ENCODE measurements at places on chromosomes 16 and 17.

DNA sequence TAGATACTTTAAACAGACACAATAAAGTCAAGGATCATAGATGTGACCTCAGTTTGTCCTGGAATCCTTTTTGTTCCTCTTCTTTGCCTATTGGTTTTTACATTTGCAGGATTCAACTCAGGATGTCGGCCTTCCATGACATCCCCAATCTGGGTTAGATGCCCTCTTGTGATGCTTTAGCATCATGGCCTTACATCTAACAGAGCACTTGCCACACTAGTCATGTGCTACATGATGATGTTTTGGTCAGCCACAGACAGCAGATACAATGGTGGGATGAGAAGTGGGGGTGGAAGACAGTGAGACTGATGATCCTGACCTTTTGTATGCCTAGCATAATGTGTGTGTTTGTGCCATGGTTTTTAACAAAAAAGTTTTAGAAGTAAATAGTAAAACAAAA lies 1.8 kb upstream of the SYNRG start:
- no peak for DNase-seq

GRCh38 chr17:43663383-43663782 lies 1.7 kb upstream of the MEOX1 start:
- DNase-seq, result no peak

- DNase-seq, result no peak
Measured at GRCh38 chr17:27296428-27296979, 2.6 kb downstream of the WSB1 start.

DNA sequence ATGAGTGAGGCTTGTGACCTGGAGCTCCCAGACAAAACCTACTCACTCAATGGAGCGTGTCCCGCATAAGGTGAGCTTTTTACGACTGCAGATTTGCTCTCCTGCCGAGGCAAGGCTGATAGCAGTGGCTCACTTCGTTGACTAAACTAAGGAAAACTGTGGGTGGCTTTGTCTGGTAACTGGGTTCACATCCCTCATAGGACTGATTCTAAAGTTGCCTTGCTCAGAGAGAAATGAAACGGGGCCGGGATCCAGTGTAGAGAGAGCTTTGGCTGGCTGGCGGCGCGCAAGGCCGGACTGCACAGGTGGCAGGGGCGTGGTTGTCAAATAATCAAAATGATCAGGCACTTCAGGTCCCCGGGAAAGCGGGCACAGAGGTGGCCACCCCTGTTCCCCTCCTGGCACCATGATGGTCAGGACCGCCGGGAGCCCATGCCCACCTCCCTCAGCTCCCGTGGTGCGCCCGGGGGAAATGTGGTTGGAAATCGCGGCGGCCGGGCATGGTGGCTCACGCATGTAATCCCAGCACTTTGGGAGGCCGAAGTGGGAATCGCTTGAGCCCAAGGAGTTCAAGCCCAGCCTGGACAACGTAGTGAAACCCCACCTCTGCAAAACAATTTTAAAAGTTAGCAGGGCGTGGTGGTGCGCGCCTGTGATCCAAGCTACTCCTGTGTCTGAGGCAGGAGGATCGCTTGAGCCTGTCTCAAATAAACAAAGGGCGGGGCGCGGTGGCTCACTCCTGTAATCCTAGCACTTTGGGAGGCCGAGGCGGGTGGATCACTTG lies 26.6 kb upstream of the OR1F1 start:
- DNase-seq, result no peak

DNA sequence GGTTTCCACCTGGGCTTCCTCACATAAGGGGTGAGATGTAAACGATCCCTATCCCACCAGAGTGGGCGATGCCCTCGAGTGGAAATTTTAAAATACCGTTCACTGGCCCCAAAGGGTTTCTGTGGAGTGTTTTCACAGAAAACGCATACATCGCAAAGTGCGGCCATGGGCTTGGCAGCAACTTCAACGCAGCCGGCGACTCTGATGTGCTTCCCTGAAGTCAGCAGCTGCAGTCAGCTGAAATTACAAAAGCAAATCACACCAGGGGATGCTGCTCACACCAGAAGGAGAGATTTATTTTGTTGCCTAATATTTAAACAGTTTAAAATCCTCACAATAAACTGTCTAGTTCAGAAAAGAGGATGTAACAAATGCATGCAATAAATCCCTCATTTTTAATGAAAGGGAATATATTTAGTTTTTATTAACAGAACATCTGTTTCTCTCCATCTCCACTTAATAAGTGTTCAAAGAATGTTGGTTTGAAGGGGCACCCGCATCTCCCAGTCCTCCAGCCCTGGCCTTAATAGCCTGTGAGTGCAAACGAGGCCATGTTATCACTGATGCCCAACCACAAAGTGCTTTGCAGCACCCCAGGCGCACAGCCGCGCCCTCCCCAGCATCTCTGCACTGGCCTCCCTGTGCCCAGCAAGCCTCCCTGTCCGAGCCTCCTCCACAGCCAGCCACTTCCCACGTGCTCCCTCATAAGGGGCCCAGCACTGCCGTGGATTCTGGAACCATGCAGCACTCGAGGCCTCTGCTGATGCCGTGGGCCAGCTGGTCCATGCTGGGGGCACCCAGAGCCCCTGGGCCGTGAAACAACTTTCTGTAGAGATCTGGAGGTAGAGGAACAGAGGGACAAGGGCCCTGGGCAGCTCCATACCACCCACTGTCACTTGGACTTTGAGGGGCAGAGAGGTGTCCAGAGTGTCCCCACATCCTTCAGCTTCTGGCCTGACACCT lies 17.3 kb upstream of the XYLT2 start:
- DNase-seq, result no peak

DNA sequence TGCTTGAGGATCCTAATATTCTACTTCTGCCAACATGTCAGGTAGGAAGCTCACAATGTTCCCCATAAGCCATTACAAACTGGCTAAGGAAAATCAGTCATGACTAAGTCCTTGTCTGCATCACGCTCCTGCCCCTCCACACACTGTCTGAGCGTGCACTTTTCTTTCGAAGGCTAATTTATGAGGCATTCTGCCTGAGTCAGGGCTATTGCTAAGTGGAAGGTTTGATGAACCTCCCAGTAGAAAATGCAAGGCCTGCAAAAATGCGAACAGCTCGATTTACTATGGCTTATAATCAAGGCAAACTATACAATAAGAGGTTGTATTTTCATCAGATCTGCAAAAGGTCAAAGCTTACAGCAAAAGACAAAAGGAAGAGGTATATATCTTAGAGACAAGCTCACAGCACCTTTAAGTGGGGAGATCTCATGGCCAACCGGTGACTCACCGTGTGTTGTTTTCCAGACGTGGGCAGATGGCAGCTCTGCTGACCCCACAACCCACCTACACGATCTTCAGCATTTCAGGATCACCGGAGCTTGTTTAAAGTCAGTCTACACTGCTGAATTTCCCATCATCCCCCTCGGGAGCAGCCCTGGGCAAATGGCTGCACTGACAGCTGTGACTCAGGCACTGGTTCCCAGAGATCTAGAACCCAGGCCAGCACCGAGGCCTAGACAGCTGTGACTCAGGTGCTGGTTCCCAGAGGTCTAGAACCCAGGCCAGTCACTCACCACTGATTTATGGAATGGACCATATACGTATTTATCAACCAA lies 26.1 kb downstream of the MEAK7 start:
- DNase-seq, result no peak

DNA sequence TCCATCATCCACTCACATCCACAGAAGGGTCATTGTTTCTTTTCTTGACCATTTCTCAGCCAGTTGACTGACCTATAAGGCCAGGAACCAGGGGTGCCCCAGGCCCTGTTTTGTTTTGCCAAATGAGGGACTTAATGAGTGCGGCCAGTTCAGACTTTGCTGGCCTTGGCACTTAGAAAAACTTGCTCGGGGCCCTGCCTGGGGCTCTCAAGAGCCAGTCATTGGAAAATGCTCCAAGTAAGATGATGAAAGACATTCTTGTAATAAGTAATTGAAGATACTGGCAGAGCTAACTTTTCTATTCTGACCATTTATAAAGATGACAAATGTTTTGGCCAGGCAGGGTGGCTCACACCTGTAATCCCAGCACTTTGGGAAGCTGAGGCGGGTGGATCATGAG lies 29.0 kb upstream of the CLEC18B start:
- DNase-seq, result no peak

DNA sequence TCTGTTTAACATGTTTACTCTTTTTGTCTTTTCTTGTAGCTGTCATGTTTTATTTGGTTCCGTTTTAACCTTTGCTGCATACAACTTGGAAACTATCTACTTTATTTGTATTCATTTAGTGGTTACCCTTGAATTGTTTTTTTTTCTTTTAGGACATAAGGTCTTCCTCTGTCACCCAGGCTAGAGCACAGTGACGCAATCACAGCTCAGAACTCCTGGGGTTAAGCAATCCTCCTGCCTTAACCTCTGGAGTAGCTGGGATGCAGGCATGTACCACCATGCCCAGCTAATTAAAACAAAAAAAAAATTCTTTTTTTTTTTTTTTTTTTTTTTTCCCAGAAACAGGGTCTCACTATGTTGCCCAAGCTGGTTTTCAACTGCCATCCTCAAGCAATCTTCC lies 29.8 kb upstream of the USP43 start:
- DNase-seq, result no peak

DNA sequence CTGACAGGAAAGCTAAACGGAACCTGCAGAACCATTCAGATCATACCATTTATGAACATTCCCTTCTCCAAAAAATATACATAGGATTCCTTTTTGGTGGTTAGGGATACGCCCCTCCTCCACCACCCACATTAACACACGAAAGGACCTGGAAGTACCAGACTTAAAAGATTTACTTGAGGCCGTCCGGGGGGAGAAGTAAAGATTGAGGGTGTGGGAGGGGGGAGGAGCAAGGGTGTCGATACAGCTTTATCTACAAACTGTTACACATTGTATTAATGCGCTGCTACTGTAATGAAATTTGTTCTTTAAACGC lies 537 bp downstream of the PALB2 start:
- DNase-seq, result no peak

GRCh38 chr16:24612656-24613055 lies 73.3 kb downstream of the RBBP6 start:
- DNase-seq, result no peak

GRCh38 chr17:42853004-42853403 lies 2.0 kb downstream of the AOC3 start:
- DNase-seq, result no peak

- DNase-seq, result no peak
Measured at GRCh38 chr16:75727221-75727620, 931 bp upstream of the CPHXL start.

GRCh38 chr17:79305768-79306423 lies 231.3 kb downstream of the ENGASE start:
- DNase-seq, result no peak

DNA sequence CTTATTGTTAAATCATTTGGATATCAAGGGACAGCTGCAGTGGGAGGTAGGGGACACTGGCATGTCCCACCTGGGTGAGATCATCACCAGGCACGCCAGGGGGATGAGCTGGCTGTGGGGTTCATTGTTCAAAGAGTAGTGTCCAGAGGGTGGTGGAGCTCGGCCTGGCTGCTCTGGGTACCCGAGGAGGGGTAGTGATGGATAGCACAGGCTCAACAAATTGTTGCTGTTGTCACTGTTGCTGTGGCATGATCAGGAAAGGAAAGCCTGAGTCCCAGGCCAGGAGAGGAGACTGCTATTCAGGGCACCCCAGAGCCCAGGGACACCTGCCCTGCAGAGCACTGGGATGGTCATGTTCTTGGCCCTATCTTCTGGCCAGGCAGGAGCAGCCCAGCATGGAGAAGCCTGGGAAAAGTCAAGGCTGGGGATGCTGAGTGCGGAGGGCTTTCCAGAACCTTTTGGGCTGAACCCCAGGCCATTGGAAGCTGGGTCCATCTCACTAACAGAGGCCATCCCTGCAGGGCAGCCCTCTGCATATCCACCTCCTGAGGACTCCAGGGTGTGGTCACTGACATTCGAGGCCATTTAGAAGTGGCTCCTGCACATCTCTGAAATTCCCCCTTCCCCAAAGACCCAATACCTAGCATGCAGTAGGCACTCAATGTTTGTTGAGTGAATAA lies 12.1 kb downstream of the BEAN1 start:
- DNase-seq, result no peak

DNA sequence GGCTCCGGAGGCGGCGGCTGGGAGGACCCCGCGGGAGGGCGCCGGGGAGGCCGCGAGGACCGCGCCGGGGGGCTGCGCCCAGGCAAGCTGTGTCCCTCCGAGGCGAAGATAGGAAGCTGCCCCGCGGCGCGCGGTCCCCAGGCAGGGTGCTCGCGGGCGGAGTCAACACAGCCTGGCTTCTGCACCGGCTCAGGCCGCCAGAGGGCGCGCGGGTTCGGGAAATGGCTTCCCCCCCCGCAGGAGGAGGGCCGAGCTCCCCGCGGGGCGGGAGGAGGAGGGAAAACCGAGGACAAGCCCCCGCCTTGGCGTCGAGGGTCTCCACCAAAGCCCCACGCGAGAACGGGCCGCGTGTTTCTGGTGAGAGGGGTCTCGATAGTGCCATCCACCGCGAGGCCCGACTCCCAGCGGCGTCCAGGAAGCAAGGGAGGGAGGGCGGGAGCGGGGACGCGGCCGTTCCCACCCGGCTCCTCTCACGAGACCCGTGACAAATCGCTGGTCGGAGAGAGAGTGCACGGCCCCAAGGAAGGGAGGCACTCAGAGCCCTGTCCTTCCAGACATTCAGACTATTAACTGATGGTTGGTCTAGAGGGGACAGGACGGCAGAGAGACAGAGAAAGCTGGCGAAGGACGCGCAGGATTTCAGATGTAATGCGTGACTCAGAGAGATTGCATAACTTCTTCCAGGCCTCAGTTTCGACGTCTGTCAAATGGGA lies 64.4 kb upstream of the DNAJA2 start:
- peak; percentile 10 for DNase-seq
